Left lung (tissue), 14 donors: ENCODE measurements at places on chromosomes 7 and 10. TPM values are rescaled to one million over a fixed set of nuclear protein-coding genes. Genes with fewer than 3 reads are reported as not detected.

GRCh38 chr7:135706038-135706742 lies 21.8 kb downstream of the SLC13A4 start:
- H3K36me3 ChIP-seq = no peaks in the 10 kb centered on the region
- DNase-seq = no peak
- no peaks in the 10 kb centered on the region for H3K4me1 ChIP-seq
- no peaks in the 10 kb centered on the region for H3K27me3 ChIP-seq

- no peak overlapping the region for H3K27ac ChIP-seq
- DNase-seq = no peak
- H3K27me3 ChIP-seq = peaks cover 72% of the 10 kb centered on the region
- no peaks in the 10 kb centered on the region for H3K36me3 ChIP-seq
Observed at GRCh38 chr7:76265299-76265698, 37.2 kb upstream of the HSPB1 start.

DNA sequence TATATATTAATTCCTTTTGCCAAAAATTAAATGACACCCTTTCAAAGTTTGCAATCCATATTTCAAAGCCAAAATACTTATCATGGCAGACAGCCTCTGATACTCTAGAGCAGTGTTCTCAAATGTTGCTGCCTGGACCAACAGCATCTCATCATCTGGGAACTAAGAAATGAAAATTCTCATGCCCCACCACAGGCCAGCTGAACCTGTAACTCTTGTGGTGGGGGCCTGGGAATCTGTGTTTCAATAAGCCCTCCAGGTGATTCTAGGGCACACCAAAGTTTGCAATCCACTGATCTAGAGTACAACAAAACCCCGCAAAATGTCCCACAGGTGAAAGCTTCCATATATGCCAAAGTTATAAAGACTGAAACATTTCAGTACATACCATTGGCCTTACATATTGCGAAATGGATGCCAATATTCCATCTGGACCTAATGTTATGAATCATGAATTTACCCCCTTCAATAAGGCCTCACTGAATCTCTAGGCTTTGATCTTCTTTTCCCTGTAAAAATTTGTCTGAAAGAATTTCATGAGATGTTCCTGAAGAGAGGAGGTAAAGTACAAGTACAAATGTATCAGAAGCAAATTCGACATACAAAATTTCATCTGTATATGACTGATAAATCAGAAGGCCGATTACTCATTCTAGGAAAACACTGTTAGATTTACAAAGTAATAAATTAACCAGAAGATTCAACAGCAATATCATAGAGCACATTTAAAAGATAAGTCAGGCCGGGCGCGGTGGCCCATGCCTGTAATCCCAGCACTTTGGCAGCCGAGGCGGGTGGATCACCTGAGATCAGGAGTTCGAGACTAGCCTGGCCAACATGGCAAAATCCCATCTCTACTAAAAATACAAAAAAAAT lies 25.3 kb upstream of the EPC1 start:
- no peaks in the 10 kb centered on the region for H3K27me3 ChIP-seq
- H3K36me3 ChIP-seq = no peaks in the 10 kb centered on the region
- no peak for DNase-seq
- no peak overlapping the region for H3K27ac ChIP-seq

DNA sequence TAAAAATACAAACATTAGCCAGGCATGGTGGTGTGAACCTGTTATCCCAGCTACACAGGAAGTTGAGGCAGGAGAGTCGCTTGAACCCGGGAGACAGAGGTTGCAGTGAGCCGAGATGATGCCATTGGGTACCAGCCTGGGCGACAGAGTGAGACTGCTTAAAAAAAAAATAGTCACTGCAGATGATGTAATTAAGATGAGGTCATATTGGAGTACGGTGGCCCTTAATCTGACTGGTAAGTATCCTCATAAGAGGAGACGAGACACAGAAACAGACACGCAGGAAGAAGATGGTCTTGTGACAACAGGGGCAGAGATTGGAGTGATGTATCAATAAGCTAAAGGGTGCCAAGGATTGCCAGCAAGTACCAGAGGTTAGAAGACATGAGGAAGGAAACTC lies 156.0 kb downstream of the FAM107B start:
- H3K4me1 ChIP-seq = no peaks in the 10 kb centered on the region
- no peak for DNase-seq
- no peak overlapping the region for H3K4me3 ChIP-seq
- no peaks in the 10 kb centered on the region for H3K27me3 ChIP-seq
- H3K36me3 ChIP-seq = no peaks in the 10 kb centered on the region

GRCh38 chr10:61279400-61279799 lies 173.8 kb downstream of the TMEM26 start:
- H3K27me3 ChIP-seq = no peaks in the 10 kb centered on the region
- H3K36me3 ChIP-seq = no peaks in the 10 kb centered on the region
- H3K27ac ChIP-seq = no peak overlapping the region
- no peak for DNase-seq

- no peaks in the 10 kb centered on the region for H3K36me3 ChIP-seq
- H3K27ac ChIP-seq = no peak overlapping the region
- DNase-seq = no peak
- H3K4me3 ChIP-seq = peak overlapping the region; percentile 41
- H3K4me1 ChIP-seq = peaks cover 9% of the 10 kb centered on the region
Observed at GRCh38 chr10:52312942-52313255, 1.2 kb upstream of the DKK1 start.

Gene RPEL1
- total RNA-seq = 0.13 TPM

- no peaks in the 10 kb centered on the region for H3K36me3 ChIP-seq
- H3K27me3 ChIP-seq = no peaks in the 10 kb centered on the region
- no peak for DNase-seq
- H3K4me3 ChIP-seq = no peak overlapping the region
- H3K27ac ChIP-seq = no peak overlapping the region
- peaks cover 4% of the 10 kb centered on the region for H3K4me1 ChIP-seq
Observed at GRCh38 chr10:71697938-71698709, 21.5 kb downstream of the C10orf105 start.

DNA sequence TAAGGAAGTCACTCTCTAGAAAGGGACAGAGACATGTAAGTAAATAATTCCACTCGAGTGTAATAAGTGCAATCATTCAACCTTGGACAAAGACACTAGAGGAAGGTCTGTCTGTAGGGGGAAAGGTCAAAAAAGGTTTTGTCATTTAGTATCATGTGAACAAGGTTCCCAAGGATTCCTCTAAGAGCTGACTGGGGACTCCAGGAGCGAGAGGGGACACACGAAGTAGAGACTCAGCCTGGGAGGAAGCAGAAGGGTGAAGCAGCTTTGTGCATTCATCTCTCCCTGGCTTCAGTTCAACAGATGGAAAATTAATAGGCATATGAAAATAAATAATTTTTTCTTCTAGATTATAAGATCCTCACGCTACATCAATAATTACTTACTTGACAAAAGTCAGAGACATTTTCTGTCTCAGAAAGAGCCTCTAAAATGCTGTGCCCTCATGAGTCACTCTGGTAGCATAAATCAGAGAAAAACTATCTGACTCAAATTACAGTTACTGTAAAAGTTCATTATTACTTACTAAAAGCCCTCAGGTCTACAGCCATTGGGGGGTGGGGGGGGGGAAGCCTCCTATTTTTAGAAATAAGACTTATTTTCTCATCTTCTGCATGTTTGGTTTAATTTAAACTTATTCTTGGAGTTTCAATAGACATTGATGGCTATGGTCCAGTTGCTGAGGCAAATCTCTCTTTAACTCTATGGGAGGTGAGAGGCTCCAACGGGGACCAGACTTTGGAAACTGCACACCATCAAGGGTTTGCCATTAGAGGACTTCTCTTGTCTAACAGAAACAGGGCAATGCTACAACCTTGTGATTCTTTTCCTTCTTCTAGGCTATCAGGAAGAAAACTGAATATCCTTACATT lies 275.1 kb upstream of the KLF14 start:
- no peak overlapping the region for H3K4me3 ChIP-seq
- H3K27me3 ChIP-seq = no peaks in the 10 kb centered on the region
- peaks cover 87% of the 10 kb centered on the region for H3K4me1 ChIP-seq
- no peak for DNase-seq
- no peaks in the 10 kb centered on the region for H3K36me3 ChIP-seq
- peak overlapping the region; percentile 79 for H3K27ac ChIP-seq

Gene RSPH10B
- 1.5 TPM for total RNA-seq

- DNase-seq = no peak
- no peaks in the 10 kb centered on the region for H3K27me3 ChIP-seq
- no peaks in the 10 kb centered on the region for H3K36me3 ChIP-seq
- no peak overlapping the region for H3K27ac ChIP-seq
- H3K4me1 ChIP-seq = no peaks in the 10 kb centered on the region
Observed at GRCh38 chr10:100904917-100905316, 7.8 kb upstream of the SLF2 start.

Gene HDAC9
- 13.2 TPM for total RNA-seq

DNA sequence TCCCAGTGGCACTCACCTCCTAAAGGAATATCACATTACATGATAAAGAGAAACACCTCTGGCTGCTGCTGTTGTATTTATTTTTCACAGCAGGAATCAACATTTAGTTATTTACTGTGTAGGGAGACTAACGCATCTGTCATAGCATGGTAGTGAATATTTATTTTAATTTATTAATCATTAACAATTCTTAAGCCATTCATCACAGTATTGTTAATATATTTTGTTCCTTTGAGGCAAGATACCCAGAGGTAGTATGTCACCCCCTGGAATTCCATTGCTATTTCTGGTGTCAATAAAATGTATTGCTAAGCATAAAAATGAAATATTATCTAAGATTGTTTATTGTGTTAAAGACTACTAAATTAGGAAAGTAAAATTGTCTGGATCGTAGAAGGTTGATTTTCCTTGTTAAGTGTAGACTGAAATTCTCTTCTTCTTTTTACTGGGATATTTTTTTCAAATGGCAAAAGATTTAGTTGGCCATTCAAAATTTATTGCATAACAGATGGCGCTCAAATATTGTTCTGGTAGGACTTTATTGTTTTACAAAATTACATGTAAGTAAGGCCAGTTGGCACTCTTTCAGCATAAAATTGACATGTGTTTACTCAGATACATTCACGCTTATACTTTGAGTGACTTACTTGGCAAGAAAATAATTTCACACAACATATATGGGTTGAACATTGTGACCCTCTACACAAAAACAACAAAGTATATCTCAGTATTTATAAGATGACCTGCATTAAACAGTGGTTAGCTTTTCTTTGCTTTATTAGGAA lies 1358.7 kb upstream of the SORCS1 start:
- no peaks in the 10 kb centered on the region for H3K27me3 ChIP-seq
- no peaks in the 10 kb centered on the region for H3K4me1 ChIP-seq
- DNase-seq = no peak

Gene SEC31B
- 10.1 TPM for total RNA-seq

DNA sequence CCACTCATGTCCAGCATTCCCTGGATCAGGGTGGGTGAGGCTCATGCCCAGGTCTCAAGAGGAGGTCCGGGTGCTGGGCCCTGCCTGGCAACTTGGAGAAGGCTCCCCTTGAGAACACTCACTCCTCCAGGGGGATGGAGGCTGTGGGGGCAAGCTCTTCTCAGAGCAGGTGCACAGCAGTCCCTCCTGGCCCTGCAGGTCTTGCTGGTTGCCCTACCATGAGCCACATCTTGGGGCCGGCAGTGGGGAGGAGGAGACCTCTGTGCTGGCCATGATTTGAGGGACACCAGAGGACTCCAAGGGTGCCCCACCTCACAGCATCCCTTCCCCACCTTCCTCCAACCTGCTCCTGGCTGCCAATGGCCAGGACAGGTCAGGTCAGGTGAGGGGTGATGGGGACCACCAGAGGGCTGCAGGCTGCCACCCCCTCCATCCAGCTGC lies 87.4 kb upstream of the RET start:
- no peak overlapping the region for H3K4me3 ChIP-seq
- H3K27me3 ChIP-seq = no peaks in the 10 kb centered on the region
- H3K4me1 ChIP-seq = no peaks in the 10 kb centered on the region
- H3K27ac ChIP-seq = no peak overlapping the region

Gene TMEM140
- 24.0 TPM for total RNA-seq

GRCh38 chr10:4094751-4095150 lies 309.7 kb upstream of the KLF6 start:
- no peaks in the 10 kb centered on the region for H3K4me1 ChIP-seq
- no peak overlapping the region for H3K4me3 ChIP-seq
- no peaks in the 10 kb centered on the region for H3K27me3 ChIP-seq
- no peak for DNase-seq
- H3K36me3 ChIP-seq = no peaks in the 10 kb centered on the region

DNA sequence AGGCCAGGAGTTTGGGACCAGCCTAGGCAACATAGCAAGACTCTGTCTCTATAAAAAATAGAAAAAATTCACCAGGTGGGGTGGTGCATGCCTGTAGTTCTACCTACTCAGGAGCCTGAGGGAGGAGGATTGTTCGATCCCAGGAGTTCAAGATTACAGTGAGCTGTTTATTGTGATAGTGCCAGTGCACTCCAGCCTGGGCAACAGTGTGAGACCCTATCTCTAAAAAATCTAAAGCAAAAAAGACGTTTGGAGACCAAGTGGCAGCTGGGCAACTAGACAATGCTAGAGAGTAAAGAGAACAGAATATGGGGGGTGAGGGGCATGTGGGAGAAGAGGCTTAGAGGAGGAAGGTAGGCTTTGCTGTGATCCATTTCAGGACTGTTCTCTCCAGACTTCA lies 1.4 kb downstream of the PDSS1 start:
- no peaks in the 10 kb centered on the region for H3K27me3 ChIP-seq
- no peaks in the 10 kb centered on the region for H3K36me3 ChIP-seq
- no peak overlapping the region for H3K27ac ChIP-seq
- H3K4me1 ChIP-seq = peaks cover 37% of the 10 kb centered on the region
- H3K4me3 ChIP-seq = no peak overlapping the region
- no peak for DNase-seq

Gene THNSL1
- total RNA-seq = 4.1 TPM

- no peak overlapping the region for H3K4me3 ChIP-seq
- peaks cover 13% of the 10 kb centered on the region for H3K4me1 ChIP-seq
- no peak for DNase-seq
Observed at GRCh38 chr10:8033812-8034465, 20.5 kb upstream of the GATA3 start.

Gene COL17A1
- 2.1 TPM for total RNA-seq

Gene NRBF2
- 24.1 TPM for total RNA-seq

Gene STK31
- total RNA-seq = 1.3 TPM

Gene LRGUK
- 1.0 TPM for total RNA-seq

Gene PON3
- 19.7 TPM for total RNA-seq

DNA sequence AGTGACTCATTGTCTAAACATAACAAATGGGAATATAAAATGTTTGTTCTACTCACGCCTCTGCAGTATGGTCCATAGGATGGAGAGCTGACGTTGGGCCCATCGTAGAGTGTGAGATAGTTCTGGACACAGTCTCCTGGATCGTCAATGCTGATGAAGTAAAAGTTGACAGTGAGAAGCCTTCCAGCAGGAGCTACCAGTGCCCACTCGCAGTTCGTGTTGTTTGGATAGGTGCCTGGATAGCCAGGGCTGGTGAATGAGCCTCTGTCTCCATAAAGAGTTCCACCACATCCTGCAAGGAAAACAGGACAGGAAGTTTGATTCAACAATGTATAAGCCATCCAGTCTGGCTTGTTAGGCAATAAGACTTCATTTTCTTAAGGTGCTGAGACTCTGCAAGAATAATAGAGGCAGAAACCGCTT lies 79.6 kb downstream of the OR13A1 start:
- no peak overlapping the region for H3K27ac ChIP-seq
- no peak overlapping the region for H3K4me3 ChIP-seq
- no peaks in the 10 kb centered on the region for H3K36me3 ChIP-seq
- DNase-seq = no peak

GRCh38 chr7:133135451-133135850 lies 53.6 kb upstream of the CHCHD3 start:
- H3K4me3 ChIP-seq = no peak overlapping the region
- H3K27me3 ChIP-seq = no peaks in the 10 kb centered on the region
- H3K4me1 ChIP-seq = no peaks in the 10 kb centered on the region
- no peak overlapping the region for H3K27ac ChIP-seq
- H3K36me3 ChIP-seq = no peaks in the 10 kb centered on the region
